ENCODE measurements at places on chromosomes 16 and 17.

DNA sequence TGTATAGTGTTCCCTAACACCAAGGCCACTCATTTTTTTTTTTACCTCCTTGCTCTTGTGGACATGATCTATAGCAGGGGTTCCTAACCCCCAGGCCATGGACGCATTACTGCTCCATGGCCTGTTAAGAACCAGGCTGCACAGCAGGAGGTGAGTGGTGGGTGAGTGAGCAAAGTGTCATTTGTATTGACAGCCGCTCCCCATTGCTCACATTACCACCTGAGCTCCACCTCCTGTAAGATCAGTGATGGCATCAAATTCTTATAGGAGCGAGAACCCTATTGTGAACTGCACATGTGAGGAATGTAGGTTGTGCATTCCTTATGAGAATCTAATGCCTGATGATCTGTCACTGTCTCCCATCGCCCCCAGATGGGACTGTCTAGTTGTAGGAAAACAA lies 342.0 kb downstream of the SOX9 start:
- no peak for DNase-seq

DNA sequence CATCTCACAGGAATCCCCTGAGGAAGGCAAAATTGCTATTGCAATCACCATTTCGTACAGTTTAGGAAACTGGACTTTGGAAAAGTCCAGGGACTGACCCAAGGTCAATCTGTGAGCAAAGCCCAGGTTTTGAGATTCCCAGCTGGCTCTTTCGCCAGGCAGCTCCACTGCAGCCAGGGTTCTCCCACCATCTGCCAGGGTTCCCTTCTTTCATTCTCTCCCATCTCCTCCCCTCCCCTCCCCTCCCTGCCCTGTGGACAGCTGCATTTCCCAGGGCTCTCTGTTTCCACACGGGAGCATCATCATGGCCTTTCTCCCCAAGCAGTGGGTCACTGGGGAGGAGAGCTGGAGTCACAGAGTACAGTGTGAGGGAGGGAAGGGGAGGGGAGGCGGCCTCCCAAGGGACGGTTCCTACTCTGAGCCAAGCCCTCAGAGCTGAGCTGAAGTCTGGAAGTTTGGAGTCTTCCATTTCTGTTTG lies 11.9 kb upstream of the GSDMA start:
- DNase-seq, result no peak

DNA sequence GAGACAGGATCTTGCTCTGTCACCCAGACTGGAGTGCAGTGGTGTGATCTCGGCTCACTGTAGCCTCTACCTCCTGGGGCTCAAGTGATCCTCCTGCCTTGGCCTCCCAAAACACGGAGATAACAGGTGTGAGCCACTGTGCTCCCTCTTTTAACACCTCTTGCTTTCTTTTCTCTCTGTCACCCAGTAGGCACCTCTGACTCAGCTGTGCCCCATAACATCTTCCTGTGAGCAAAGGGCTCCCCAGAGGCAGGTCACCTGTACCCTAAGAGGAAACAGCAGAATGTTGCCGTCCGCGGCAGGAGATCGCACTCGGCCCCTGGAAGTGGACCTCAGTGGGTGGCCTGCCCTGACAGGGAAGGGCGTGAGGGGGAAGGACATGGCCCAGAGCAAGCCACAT lies 918 bp upstream of the NLRC3 start:
- no peak for DNase-seq

GRCh38 chr17:78946631-78947030 lies 21.4 kb upstream of the TIMP2 start:
- DNase-seq, result no peak

DNA sequence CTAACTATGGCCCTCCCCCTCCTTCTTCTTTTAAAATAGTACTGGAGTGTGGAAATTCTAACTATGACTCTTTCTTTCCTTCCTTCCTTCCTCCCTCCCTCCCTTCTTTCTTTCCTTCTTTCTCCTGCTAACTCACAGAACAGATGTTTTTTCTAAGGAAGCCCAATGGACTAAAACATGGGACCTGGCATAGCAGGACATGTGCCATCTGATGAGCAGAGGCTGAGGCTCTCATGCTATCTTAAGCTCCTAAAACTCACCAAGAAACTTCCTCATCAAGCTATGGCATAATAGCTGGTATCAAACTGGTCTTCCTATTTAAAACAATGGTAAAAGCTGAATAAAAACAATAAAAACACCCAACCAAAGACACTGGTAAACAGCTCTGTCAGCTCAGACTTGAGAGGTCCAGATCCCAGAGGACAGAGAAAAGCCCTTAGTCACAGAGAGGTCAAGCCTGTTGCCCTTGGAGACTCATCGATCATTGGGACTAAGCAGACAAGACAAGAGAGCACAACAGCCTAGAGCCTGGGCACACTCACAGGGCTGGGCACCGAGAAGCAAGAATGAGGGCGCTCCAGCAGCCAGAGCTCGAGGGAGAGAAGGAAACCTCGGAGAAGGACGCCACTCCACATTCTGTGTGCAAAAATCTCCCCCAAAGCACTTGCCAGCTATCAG lies 27.6 kb downstream of the SLC38A10 start:
- DNase-seq, result no peak
